Fibroblast of lung (primary cell): ENCODE measurements at places on chromosomes 7 and 10.
A peak's percentile ranks its signal among the peaks of the same experiment; 100 is the strongest.

DNA sequence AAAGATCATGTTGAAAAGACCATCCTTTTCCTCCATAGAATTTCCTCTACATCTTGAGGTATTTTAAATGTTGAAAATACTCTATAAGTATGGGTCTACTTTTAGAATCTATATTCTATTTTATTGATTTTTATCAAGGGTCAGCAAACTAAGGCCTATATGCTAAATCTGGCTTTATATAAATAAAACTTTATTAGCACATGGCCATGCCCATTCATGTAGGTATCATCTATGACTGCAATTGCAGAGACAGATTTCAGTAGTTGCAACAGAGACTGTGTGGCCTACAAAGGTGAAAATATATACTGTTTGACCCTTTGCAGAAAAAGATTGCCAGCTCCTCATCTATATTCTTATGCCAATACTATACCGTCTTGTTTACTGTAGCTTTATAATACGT lies 72.7 kb downstream of the TAX1BP1 start:
- no peak for DNase-seq

- DNase-seq: no peak
These were observed 110.8 kb upstream of the FGFR2 start for GRCh38 chr10:121708728-121709674.

DNA sequence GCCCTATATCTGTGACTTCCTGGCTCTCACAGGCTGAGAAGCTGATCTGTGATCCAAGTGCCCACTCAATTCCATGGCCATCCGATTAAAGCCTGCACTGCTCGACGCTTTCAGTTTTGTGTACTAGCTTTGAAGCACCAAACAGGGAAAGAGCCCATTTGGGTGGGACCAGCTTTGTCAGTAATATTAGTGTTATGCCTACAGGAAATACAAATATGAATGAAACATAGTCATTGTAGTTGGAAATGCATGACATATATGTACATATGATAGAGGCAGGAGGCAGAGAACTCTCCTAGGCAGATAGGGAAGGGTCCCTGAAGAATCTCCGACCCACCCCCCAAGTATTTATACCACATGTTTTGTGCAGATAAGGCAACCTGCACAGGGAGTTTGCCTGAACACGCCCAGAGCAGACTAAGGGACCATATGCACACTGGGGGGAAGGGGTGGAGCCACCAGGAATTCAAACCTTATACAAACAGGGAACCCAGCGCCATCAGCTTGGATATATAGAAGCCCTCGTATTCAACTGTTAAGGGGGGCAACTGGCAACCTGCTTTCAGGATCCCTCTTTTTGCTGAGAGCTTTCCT lies 653.2 kb downstream of the PARD3 start:
- no peak for DNase-seq

GRCh38 chr7:55223023-55223422 lies 142.1 kb upstream of the LANCL2 start:
- DNase-seq: no peak

DNA sequence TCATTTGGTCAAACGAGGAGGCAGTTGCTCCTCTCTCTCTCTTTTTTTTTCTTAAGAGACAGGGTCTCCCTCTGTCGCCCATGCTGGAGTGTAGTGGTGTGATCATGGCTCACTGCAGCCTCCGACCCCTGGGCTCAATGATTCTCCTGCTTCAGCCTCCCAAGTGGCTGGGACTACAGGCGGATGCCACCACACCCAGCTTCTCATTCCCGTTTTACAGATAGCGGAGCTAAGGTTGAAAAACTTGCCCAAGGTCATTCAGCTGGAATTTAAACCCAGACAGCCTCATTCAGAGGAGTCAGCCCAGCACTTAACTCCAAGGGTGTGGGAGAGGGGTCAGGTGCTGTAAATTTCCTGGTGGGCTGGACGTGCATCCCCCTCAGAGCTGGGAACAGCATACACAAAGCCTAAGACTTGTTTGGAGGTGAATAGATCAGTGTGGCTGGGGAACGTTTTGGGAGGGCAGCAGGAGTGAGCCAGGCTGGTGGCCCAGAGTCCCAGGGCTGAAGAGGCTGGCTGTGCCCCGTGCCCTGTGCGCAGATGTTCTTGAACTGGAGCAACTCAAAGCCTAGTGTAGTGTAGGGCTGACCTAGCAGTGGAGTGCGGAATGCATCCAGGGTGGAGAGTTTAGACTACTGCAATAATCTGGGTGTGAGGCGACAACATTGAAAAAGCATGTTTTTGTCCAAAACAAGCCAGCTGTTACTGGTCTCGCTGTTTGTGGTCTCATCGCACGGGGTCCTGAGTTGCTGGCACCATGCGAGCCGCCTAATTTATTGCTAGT lies 2.3 kb downstream of the HTRA1 start:
- peak; percentile 44 for DNase-seq

- DNase-seq: peak; percentile 96
These were observed 39.2 kb downstream of the WBP1L start for GRCh38 chr10:102782673-102783551.

DNA sequence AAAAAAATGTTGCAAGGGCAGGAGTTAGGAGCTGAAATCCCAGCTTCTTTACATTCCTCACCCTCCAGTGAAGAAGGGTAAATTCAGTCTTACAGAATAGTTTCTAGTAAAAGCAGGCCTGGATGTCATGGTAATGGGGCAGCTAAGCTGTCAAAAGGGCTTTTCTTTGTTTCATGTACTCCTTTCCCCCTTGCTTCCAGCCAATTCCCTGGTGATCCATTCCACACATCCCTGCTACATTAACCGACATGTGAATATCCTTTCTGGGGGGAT lies 36.0 kb downstream of the RHEB start:
- DNase-seq: no peak

DNA sequence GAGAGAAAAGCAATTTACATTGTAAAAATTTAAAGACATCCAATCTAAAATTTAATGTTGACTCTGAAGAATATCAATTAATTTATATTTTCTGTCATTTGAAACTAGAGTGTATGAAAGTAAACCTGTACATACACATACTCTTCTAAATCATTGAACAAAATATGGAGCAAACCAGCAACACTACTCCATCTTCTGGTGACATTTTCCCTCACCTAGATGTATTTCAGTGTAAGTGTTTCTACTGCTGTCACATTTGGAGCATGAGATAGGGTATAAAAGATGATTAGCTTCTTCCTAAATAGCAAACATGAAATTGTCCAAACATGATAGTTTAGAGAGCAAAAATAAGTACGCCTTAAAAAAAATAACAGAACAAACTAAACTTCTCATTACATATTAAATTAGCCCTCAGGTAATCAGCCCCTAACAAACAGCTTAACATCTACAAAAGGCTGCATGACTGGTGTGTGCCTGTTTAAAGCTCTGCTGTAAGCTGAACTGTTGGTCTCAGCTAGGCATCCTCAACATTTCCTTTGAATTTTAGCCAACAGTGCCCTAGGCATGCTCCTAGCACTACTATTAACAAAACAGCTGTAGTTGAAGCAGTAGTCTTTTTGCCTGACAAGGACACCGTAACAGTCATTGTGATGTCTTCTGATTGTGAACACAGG lies 189.8 kb downstream of the CTNNA3 start:
- DNase-seq: no peak

- no peak for DNase-seq
These were observed 20.4 kb upstream of the ANTXRL start for GRCh38 chr10:46266306-46266985.

- DNase-seq: no peak
These were observed 2.2 kb downstream of the IRF5 start for GRCh38 chr7:128939861-128940410.

- no peak for DNase-seq
These were observed 208.6 kb downstream of the LHFPL3 start for GRCh38 chr7:104536956-104537355.

DNA sequence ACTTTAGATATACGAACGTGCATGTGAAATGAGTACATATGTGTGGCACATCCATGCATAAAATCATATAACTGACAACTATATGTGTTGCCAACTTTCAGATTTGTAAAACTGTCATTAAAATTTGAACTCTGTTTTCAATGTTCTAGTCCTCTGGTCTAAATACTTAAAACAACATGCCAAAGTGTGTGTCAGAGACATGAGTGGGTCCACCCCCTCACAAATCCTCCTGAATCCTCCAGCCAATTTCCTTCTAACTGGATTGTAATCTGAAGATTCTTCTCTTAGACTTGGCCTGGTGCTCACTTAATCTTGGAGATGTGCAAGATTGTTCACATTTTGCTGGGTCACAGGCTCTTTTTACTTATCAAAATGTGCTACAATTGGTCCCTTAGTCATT lies 184.1 kb downstream of the RELN start:
- no peak for DNase-seq

- DNase-seq: no peak
These were observed 6.7 kb upstream of the EN2 start for GRCh38 chr7:155450970-155451801.

DNA sequence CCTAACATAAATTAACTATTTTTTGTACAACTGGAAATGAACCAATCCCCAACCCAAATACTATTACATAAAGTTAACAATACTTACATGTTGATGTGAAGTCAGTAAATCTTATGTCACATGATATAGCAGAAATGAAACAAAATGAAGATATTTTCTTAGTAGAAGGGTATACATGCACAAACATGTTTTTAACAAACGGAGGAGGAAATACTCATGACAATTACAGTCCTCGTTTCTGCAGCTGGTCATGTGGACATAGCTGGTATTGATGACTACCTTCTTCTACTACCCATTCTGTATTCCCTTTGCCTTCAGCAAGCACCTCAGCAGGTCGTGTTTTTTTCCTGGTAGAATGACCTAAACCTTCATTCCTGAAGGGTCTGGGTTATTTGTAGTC lies 252.3 kb downstream of the HTR7 start:
- no peak for DNase-seq

GRCh38 chr10:24255115-24255880 lies 46.4 kb downstream of the KIAA1217 start:
- DNase-seq: no peak

GRCh38 chr7:105199386-105199785 lies 185.4 kb downstream of the KMT2E start:
- DNase-seq: peak; percentile 40

DNA sequence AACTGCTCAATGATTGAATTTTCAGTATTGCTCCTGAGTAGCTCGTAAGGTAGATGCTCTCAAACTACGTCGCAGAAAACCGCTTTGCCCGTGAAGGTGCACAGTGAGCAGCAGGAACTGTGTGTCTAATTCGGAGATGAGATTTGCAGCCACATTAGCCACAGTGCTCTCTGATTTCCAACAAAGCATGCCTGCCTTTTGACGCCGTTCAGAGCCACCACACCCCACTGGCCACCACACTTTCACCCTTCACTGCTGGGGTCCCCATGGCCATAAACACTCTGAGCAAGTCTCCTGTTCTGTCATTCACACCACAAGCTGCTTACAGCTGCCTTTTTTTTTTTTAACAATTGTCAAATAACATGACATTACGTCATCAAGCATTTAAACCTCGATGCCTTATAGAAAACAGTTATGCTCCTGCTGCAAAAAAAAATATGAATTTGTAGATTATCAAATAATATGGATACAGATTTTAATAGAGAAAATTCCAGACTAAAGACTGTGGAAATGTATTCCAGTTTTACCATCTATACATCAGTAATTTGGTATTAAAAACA lies 578.8 kb upstream of the PFKP start:
- no peak for DNase-seq

DNA sequence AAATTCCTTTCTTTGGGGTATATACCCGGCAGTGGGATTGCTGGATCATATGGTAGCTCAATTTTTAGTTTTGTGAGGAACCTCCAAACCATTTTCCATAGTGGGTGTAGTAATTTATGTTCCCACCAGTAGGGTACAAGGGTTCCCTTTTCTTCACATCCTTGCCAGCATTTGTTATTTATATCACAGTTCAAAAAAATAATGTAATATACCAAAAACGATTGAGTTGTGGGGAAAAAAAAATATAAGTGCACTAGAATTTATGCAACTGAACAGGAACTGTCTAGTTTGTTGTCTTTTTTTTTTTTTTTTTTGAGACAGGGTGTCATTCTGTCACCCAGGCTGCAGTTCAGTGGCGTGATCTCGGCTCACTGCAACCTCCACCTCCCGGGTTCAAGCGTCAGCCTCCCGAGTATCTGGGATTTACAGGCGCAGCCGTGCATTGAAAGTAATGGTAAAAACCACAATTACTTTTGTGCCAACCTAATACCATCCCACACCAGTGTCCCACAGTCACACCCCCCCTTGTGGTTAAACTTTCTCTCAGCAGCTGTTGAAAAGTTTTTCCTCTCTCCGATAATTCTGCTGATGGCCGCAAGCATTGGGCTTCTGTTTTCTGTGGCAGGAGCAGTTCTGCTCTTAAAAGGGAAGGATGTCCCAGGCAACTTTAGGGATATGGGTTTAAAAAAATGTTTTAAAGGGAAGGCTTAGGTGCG lies 6.8 kb upstream of the LAT2 start:
- DNase-seq: peak; percentile 62

- no peak for DNase-seq
These were observed 99.8 kb downstream of the WDR37 start for GRCh38 chr10:1155791-1156615.

- DNase-seq: no peak
These were observed 861.5 kb downstream of the ANKRD7 start for GRCh38 chr7:119086026-119086425.

DNA sequence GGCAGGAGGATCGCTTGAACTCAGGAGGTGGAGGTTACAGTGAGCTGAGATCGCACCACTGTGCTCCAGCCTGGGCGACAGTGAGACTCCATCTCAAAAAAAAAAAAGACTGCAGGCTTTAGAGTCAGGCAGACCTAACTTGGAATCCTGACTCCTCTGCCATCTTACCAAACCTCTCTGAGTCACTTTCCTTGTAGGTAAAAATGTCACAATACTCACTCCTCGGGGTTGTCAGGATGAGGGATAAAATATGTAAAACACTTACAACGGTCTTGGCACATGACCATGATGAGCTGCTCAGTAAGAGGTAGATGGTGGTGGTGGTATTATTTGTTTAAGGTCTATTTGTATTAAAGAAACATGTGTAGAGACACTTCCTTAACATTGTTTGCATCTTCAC lies 154.1 kb upstream of the PDE1C start:
- no peak for DNase-seq

DNA sequence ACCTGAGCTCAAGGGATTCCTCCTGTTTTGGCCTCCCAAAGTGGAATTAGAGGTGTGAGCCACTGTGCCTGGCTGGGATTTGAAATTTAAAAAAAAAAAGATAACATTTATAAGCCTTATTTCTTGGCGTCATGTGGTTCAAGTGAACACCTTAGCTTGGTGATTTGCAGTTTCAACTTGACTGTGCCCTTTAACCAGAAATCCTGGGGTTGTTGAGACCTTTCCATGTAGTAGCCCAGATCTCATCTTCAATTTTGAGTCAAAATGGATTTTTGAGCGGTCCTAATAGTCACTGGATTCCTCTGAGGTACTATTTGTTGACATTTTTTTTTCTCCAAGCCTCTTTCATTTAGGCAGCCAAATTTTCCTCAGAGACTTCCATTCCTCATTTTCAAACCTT lies 29.5 kb upstream of the FBXW4 start:
- no peak for DNase-seq

GRCh38 chr7:125122173-125122572 lies 192.5 kb upstream of the POT1 start:
- peak; percentile 48 for DNase-seq
